Neural cell (in vitro differentiated cells): ENCODE measurements at places on chromosomes 13 and 19. TPM values are rescaled to one million over a fixed set of nuclear protein-coding genes. Genes with fewer than 3 reads are reported as not detected.

The MBD3L1 gene
- polyA plus RNA-seq, result not detected in 2 replicates

The CYP4F22 gene
- polyA plus RNA-seq, result not detected in 2 replicates

The CHST8 gene
- polyA plus RNA-seq, result 5.8 and 7.1 TPM in 2 replicates

The ZNF534 gene
- polyA plus RNA-seq, result 1.1 and 2.9 TPM in 2 replicates

The IGFL1 gene
- polyA plus RNA-seq, result not detected in 2 replicates
